ENCODE measurements at places on chromosomes 2 and 18. TPM values are rescaled to one million over a fixed set of nuclear protein-coding genes. Genes with fewer than 3 reads are reported as not detected.

The PPP4R3B gene
- total RNA-seq: 57.6 TPM

The PARD3B gene
- total RNA-seq: 19.3 TPM

The TACR1 gene
- total RNA-seq: 0.28 TPM

The ZDBF2 gene
- total RNA-seq: 9.6 TPM

- no peak for DNase-seq
These were observed 25.4 kb downstream of the UXS1 start for GRCh38 chr2:106168657-106169056.

GRCh38 chr2:46010925-46011490, 286.2 kb upstream of the EPAS1 start:
- no peak for DNase-seq

DNA sequence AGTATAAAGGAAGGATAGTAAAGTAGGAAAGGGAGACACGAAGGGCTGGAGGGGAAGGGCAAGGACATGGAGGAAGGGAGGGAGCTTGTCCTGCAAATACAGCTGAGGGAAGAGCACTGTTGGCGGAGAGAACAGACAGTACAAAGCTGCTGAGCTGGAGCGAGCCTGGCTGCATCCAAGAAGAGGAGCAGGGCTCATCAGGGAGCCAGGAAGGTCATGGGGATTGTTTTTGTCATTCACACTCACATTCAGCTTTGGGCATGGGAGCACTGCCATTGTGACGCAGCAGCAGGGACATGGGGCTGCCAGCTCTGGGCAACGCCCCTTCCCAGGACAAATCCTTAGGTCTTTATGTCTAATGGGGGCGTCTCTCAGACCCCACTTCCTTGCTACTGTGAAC, 125.1 kb downstream of the COPS8 start:
- no peak for DNase-seq
